ENCODE measurements at places on chromosomes 12 and 14.

DNA sequence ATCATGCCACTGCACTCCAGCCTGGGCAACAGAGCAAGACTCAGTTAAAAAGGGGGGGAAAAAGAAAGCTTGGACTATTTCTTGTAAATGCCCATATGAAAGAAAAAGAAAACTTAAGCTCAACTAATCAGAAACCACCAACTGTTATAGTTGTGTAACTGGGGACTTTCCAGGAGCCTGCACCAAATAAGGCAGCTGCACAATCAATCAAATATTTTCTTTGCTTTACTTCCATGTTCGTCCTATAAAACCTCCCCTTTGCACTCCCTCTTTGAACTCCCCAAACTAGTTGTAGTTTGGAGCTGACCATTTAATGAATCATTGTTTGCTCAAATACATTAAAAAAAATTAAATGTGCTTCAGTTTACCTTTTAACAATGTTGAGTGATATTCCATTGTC, 54.9 kb downstream of the OTOGL start:
- no peak for DNase-seq

DNA sequence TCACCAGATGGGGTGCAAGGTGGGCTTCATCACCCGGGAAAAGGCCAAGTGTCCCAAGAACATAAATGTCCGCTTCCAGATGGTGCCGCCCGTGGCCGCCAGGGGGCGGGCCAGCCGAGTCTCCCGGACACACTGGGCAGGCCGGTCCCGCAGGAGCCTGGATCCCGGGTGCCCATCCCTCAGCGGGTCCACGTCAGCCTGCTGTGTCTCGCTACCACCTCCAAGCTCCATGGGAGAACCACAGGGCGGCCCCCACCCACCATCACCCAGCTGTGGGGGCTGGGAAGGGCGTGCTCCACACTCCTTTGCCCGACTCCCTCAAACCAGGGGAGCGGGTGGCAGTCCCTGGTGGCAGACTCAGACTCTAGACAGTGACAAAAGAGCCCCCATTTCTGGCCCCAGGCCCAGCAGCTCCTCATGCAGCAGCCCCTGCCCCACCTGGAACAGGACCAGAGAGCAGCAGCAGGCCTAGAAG, 22.0 kb upstream of the NUDT14 start:
- no peak for DNase-seq

DNA sequence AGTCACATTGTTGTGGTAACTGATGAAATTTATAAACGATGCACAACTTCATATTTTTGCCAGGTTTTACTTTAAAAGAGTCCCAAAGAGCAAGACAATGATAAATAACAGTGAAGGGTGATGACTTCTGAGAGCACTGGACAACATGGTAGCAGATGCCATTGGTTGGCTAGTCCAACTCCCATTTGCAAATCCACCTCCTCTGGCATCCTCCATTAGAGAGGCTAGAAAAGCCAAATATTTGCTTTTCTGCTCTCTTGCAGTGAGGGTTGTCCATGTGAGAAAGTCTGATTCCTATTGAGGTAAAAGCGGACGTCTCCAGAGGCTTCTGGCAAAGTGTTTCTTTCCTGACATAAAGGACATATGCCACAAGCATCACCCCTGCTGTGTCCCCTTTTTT, 89.6 kb upstream of the BMP4 start:
- DNase-seq, result no peak

- DNase-seq, result no peak
Observed at GRCh38 chr14:68255693-68256178, 436.2 kb downstream of the RAD51B start.

- no peak for DNase-seq
Observed at GRCh38 chr12:53998900-53999236, 1.1 kb upstream of the HOXC9 start.

Measured in GM12864 (cell line).